ENCODE measurements at places on chromosomes 3 and 15.
A peak's percentile ranks its signal among the peaks of the same experiment; 100 is the strongest.

DNA sequence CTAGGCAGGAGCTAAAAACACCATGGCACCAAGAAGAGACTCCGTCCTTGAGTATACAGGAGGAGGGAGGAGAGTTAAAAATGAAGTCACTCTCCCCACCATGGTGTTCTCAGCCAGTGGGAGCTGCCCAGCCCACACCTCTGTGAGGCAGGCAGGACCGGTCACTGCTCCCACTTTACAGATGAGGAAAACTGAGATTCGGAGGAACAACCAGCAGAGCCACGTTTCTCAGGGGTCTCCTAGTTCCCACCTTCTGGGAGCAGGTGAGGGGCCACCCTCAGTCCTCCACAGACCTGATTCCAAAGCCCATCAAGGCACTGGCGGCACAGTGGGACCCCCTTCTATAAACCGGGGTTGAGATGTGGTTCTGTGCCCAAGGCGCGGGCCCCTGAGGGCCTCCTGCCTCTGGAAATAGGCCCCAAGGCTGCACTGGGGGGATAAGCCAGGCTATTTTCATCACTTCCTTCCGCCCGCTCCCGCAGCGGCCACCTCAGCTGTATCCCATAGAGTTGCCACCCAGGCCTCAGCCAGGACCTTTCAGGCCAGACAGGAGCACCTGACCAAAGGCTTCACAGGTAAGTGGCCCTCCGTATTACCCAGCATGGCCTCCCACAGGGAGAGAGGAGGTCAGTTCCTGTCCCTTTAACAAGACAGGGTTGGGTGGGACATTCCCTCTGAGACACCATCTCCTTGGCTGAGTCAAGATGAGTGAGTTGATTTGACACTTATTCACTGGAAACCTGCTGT, at the start of gene GP9:
TSS of gene GP9 (plus strand) at position 504 of the 747 bp plus-strand sequence. CDS start 961 bp downstream, outside the sequence.
- DNase-seq, result no peak

DNA sequence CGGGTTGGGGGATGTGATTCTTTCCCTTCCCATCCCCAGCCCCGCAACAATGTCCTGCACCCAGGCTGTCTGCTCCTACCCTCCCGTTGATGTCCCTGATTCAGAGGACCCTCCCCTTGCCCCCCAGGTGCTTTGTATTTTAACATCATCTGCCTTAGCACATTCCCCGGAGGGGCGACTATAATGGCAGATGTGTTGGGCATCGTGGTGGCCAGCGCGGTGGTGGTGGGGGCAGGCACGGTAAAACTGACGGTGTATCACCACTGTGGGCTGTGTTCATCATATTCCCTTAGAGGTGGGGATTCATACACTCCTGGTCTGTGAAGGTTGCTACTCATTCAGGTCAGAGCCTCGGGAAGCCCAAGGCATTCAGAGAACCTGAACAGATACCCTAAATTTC, 173.0 kb downstream of the ADAMTS17 start:
- no peak for DNase-seq

- no peak for DNase-seq
These were observed 46.8 kb downstream of the CHL1 start for GRCh38 chr3:243356-243725.

DNA sequence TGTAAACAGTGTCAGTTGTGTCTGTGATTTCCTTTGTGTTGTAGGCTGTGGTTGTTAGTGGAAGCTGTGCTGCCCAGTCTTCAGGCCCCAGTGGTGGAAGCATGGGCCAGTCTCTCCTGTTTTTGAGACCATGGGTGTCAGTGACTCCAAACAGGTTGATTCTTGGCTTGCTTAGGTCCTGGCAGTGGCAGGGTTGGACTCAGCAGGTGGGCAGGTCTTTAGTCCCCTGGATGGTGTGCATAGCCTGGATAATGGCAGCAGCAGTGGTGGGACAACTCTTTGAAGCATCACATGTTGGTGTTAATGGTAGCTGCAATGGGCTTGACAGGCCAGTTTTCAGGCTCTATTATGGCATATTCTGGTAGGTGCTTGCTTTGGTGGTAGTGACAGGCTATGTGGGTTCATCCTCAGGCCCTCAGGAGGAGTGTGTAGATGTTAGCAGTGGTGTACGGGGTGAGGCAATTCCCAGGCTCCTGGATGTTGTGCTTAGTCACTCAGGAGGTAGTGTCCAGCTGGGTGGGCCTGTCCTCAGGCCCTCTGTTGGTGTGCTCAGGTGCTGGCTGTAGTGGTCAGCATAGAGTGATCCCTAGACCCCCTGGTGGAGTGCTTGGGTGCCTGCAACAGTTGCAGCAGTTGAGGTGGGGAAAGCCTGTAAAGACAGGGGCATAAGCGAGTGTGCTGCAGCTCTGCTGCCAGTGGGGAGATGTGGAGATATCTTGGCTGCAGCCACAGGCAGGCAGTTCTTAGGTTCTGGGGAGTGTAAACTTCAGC, 596.7 kb downstream of the PDCD6IP start:
- DNase-seq, result no peak

GRCh38 chr15:39273717-39274411, 307.0 kb upstream of the THBS1 start:
- no peak for DNase-seq

- DNase-seq, result no peak
These were observed 82.3 kb upstream of the MFGE8 start for GRCh38 chr15:88995449-88995848.

DNA sequence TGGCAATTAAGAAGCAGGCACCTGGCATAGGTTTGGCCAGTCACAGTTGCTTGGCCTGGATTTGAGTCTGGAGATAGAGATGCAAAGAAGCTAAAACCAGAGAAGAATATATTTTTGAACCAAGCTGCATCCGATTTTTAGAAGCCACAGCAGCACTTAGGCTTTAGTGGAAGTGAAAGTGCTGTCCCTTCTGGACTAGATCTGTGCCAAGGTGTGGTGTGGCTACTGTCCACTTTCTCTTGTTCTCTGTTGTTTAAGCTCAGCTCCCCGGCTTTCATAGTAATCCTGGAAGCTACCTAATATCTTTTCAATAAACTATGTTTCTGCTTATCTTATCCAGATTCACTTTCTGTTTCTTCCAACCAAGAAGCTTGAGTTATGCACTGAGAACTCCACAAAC, 183.4 kb upstream of the THRB start:
- no peak for DNase-seq

DNA sequence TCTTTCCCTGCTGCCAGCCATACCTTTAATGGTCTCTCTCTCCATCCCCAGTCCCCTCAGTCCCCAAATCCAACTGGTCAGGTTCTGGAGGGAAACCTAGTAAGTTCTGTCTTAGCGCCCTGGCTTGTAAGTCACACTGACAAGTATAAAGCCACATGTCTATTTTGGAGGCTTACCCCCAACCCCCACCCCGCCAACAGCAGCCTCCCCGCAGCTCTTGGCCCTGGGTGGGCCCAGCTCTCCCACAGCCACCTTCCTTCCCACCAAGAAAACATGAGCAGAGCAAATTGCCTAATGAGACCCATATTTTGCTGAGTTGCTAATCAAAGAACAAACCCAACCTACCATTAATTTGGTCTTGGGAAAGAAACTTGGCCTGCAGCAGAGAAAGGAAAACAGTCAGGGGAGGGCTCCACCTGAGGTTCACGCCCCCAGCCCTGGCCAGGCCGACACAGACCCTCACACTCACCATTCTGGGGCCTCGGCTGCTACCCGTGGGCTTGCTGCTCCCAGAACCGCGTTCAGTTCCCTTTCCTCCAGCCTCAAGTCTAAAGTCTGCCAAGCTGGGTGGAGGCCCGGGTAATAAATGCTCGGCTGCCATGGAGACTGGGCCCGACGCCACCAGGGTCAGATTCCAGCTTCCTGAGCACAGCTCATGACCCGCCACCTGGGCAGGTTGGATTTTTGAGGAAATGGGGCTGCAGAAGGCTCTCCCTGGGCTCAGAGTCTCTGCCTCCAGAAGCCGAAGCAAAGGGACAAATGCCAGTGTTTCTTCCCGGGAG, at the start of gene CALML4:
TSS of gene CALML4 (minus strand) at position 557 of the 782 bp plus-strand sequence. CDS start at position 472, 85 bp downstream.
- DNase-seq, result no peak

DNA sequence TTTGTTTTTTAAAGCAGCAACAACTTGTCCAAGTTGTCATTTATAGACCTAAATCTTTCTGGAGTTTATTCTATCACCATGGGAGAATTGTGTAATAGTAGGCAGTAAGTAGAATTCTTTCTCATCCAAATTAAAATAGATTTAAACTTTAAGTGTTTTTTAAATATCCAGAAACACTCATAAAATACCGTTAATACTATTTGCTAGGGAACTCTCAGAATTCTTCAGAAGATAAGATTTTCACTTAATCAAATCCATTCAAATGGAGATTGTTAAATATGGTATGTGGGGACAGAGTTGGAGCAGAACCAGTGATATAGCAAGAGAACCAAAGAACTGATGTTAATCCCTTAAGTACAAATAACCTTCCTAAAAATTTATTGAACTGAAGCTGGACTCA, 71.0 kb downstream of the ARIH1 start:
- no peak for DNase-seq

DNA sequence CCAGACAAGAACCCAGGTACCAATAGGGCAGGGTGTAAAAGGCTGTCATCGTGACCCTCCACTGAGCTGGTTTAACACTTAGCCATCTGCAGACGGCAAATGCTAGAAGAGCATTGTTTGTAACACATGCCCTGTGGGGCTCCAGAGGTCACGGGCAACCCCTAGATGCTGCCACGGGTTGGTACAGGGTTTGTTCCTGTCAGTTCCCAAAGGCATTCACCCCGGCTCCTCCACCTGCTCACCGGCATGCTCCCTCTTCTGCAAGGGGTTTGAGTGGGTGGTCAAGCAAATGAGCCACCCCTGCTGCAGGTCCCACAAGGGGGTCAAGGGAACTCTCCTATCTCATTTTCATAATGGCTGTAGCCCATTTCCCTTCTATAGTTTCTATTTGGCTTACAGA, 229.3 kb downstream of the ZPLD1 start:
- no peak for DNase-seq

DNA sequence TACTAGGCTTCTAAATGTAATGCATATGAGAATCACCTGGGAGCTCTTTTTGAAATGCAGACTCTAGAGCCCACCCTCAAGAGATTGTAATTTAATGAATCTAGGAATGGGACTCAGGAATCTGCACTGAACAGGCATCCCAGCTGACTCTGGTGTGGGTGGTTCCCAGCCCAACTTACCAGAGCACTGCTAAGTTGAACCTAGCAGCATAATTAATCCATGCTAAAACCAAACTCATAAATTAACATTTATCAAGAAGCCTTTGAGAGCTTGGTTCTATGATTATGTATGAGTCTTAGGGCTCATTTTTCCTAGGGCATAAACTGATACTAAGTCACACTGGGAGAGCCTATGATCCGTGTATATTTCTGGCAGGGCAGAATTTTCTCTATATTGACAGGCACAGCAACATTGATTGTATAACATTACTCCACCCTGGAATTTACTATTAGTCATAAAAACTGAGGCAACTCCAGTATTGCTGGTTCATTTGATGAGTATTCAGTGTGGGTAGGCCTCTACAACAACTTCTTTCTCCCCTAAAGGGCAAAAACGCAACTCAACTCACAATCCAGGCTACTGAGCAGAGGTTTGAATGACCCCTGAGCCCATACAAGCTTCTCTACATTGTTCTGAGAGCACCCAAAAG, 10.7 kb upstream of the CSTA start:
- no peak for DNase-seq

- DNase-seq, result peak; percentile 91
These were observed 23.2 kb upstream of the IP6K2 start for GRCh38 chr3:48739955-48740823.

DNA sequence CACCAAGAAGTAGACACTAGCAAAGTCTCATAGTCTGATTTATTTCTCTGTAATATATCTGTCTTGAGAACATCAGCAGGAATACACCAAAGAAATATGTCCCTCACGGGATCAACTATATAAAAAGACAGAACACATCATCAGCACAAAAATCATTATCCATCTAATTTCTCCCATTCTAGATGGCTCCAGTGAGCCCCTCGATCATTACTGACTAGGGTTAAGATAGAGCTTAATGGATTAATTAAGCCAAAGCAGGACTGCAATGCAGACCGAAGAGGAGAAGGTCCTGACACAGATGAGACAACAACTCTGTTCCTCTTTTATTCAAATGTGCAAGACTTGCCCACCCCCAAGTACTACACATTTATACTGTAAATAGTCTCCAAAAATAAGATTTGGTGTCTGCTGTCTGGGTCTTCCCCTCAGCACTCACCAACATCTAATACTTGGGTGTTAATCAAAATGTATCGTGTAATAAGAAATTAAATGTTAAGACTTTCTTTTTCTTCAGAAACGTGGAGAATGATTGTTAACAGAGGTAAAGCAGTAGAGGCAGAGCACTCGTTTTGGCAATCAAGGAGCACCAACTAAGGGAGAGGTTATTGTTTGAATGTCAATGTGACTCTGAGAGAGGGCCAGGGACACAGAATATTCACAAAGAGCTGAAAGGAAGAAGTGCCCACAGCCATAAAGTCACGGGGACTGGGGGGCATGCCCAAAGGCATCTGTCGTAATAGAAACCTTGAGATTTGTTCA, 133.6 kb downstream of the TIGIT start:
- DNase-seq, result no peak

DNA sequence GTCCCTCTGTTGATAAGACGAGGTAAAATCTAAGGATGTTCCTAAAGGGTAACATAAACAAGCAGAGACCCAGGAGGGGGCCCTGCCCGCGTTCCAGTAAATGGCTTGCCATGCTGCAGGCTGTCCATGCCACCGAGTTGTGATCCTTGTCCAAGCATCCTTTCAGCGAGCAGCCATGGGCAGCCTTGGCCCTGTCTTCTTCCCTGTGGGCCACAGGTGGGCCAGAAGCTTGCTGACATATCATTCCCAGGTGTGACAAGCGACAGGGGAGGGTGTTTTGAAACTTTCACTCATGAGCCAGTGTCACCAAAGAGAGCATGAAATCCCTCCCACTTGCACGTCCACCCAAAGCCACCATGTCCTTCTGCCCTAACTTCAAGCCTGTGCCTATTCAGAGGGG, 53.7 kb downstream of the PCSK6 start:
- no peak for DNase-seq

DNA sequence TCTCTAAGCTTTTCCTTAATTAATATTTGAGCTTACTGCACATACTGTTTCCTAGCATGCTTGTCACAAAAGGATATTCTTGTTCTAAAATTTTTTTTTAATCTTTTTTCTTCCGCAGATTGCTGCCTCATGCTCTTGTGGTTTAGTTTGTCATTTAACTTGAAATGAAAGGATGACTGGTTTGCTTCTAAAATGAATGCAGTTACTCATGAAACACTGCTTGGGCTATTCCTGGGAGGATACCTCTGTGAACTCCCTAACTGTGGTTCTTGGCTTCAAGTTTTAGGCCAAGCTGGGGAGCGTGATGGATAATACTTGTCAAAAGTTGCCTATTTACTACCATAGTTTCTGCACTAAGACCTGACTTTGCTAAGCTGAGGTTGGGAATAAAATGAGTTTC, 64.0 kb downstream of the USP13 start:
- no peak for DNase-seq
